ENCODE measurements at places on chromosomes 7 and 10. TPM values are rescaled to one million over a fixed set of nuclear protein-coding genes. Genes with fewer than 3 reads are reported as not detected.

BHLHA15 gene
- 5.4 TPM for total RNA-seq

FOXI2 gene
- total RNA-seq: not detected

EN2 gene
- 11.9 TPM for total RNA-seq

LHPP gene
- 8.1 TPM for total RNA-seq

C10orf62 gene
- total RNA-seq: 0.73 TPM

NPY4R gene
- total RNA-seq: 0.27 TPM

FAM131B gene
- total RNA-seq: 42.6 TPM

PROSER2 gene
- total RNA-seq: 0.64 TPM

- peak; percentile 88 for DNase-seq
These were observed 77.6 kb upstream of the EN2 start for GRCh38 chr7:155380221-155380861.

DNA sequence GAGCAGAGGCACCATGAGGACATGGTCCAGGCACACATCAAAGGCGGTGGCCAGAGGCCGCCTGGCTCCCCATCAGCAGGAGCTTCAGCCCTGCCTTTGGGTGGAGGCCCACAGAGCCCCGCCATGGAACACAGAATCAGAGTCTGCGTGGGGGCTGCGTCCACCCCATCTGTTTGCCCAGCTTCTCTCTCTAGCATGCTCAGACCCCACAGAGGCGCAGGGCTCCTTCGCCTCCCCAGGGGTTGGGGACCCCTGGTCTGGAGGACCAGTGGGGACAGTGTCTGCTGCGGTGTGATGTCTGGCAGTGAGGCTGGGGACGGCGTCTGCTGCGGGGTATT lies 321.9 kb downstream of the PTPRN2 start:
- no peak for DNase-seq

DNA sequence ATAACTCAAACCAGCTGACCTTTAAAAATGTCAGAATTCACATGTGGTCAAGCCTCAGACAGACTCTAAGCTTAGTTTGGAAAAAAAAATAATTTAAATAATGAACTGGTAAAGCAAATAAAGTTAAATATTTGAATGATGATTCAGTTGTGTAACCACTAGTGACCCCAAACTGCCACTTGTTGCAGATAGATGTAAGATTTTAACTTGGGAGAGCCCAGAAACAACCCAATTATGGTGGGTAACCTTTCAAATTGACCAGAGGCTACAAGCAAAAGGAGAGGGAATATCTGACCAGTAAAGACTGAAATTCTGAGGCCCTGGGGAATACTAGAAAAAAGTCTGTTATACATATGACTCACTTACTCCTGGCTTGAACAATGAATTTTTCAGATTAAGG lies 268.1 kb downstream of the HPSE2 start:
- no peak for DNase-seq

GRCh38 chr7:92809397-92809759 lies 27.0 kb downstream of the CDK6 start:
- no peak for DNase-seq

DNA sequence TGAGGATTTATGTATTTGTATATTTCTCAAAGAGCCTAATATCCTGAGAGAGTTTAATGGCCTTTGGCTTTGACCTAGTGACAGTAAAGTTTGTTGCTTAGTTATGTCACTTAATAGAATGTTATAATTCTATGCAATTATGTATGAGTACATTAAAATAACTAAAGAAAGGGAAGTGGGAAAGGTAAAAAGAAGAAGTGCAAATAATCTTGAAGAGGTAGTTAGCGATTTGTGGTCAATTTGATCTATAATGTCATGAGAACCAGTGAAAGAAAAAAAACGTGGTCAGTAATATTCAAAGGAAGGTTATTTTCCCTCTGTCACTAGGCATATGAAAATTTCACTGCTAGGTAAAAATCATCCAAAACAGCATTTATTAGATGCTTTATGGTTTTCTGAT lies 143.4 kb upstream of the LSM8 start:
- DNase-seq: no peak

GRCh38 chr10:124621637-124622036 lies 122.5 kb downstream of the FAM53B start:
- peak; percentile 62 for DNase-seq

DNA sequence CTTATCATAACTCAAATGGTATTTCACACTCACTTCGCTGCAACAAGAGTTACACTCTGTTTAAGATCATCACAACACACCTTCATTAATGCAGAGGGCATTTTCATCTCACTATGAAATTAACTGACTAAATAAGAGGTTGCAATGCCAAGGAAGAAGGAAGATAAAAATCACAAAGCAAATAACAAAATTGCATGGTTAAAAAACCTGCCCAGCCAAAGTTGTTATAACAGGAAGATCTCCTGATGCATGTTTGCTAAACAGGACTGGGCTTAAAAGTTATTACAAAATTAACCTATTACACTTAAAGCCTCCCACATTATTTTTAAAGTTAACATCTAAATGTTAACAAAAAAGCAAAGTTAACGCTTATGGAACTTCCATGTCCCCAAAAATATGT lies 11.8 kb downstream of the FAM13C start:
- no peak for DNase-seq

GRCh38 chr10:27349987-27350386 lies 109.4 kb upstream of the ACBD5 start:
- no peak for DNase-seq

- no peak for DNase-seq
These were observed 108.5 kb upstream of the IL6 start for GRCh38 chr7:22618528-22618927.

GRCh38 chr10:119005362-119006043 lies 24.0 kb upstream of the NANOS1 start:
- no peak for DNase-seq

DNA sequence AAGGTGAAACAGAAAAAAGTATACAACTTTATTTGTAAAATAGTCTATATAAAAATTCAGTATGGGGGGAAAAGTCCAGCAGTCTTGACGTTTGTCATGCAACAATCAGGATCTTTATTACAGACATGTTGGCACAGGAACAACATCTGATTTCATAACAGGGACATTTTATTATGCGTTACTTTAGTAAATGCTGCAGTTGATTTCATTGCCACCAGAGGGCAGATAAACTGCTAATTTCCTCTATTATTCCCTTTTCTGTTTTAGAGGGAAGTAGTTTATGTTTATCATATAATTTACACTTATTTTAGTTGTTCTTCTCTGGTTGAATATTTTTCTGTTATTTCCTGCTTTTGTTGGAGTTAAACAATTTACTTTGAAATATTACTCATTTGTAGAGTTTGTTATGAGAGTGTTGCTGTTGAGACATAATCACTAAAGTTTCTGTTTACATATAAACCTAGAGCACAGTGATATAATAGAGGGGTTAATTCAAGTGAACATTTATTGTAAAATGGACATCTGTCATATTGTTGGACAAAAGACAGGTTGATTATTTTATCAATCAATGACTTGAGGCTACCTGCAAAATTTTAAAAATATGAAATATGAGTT lies 3.3 kb downstream of the PLXDC2 start:
- DNase-seq: peak; percentile 38

DNA sequence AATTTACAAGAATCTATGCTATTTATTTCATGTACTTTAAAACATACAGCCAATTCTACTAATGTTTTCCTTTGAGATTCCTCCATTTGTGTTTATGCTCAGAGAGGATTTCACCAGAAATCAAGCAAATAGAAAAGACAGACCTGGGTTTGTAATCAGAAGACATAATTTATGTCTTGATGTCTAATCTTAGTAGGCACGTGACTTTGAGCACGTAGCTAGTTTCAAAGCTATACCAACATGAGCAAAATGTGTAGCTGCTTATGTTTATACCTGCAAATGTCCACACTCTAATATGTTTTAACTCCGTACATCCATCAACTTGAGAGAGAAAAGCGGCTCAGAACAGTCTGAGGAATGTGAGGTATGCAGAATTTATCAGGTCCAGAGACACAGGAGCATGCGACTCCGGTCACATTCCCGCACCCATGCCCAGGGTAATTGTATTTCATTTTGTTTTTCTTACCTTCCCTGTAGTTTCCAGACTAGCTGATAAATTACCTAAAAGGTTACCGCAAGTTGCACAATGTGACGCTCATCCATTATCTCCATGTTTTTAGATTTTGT lies 40.0 kb downstream of the SVOPL start:
- DNase-seq: no peak

DNA sequence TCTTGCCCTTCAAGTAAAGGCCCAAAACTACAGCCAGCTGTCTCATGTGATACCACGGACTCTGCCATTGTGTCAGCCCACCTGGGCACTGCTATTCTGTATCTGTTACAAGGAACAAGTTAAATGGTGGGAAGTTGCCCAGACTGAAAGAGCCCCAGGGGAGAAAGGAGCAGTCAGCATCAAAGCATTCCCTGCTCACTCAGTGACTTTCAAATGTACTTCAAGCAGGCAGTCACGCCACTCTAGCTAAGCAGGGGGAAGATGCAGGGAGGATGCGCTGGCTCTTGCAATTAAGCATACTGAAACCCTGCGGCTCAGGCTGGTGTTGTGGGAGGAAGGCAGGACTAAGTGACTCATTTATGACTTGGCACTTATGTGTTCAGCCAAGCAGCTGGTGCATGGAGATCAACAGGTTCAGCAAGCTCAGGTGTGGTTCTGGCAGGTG lies 1249.6 kb downstream of the TYW1 start:
- no peak for DNase-seq

- no peak for DNase-seq
These were observed 139.9 kb downstream of the EGFR start for GRCh38 chr7:55158541-55159382.

DNA sequence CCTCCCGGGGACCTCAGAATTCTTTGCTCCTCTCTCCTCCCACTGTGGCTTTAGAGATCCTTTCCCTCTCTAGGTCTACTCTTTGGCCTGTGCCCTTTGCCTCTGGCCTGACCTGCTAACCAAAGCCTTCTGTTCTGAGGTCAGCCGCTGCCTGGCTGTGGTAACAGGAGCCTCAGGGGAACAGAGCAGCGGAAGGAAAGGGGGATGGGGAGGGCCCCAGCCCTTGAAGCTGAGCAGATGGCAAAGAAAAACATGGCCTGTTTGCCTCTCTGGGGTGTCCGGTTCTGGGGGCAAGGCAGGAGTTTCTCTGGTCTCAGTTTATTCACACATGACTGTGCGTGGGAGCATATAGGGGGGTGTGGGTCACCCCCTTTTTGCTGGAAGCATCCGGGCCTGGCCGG lies 28.2 kb downstream of the COL26A1 start:
- DNase-seq: no peak

DNA sequence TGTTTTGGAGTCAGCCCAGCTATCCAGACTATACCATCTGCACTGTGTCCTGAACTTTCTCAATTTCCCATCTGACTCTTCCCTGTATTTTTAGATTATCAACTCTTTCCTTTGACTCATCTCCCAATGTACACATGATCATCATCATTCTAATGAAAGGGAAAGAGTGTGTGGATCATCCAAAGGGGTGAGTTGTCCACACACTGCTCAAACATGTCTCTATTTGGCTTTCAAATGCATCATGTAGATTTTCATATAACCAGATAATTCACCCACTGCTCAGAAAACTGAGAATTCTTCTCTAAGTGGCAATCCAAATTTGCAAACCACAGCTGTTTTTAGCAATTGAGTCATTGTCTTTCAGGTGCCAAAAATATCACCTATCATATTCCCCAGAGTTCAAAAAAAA lies 190.2 kb upstream of the HPS1 start:
- DNase-seq: no peak

- DNase-seq: no peak
These were observed 5.6 kb downstream of the POLR3A start for GRCh38 chr10:78023741-78024140.

- DNase-seq: no peak
These were observed 84.7 kb upstream of the GNA12 start for GRCh38 chr7:2928613-2929311.

DNA sequence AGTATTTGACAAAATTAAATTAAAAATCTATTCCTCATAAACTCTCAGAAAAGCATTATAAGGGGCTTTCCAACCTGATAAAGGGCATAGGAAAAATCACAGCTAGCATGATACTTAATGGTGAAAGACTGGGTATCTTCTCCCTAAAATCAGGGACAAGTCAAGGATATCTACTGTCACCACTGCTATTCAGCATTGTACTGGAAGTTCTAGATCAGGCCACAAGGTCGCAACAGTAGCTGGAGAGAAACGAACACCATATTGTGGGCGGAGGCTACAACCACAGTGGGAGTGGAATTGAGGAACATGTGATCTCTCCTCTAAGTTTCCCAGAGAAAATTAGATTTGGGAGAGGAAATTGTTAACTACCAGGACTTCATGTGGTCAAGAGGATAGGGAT lies 70.0 kb upstream of the NAMPT start:
- no peak for DNase-seq

Measured in cerebellum (tissue), 4 donors.